Tongue (tissue), 3 donors: ENCODE measurements at places on chromosomes 5 and 9. TPM values are rescaled to one million over a fixed set of nuclear protein-coding genes. Genes with fewer than 3 reads are reported as not detected.

The HRH2 gene
- 1.7 TPM for total RNA-seq

The PCDHAC1 gene
- total RNA-seq, result 0.41 TPM

The NFIL3 gene
- total RNA-seq, result 20.4 TPM

The FOXI1 gene
- total RNA-seq, result not detected

The PDE8B gene
- total RNA-seq, result 8.9 TPM

The NR2F1-AS1 gene
- total RNA-seq, result 16.7 TPM

DNA sequence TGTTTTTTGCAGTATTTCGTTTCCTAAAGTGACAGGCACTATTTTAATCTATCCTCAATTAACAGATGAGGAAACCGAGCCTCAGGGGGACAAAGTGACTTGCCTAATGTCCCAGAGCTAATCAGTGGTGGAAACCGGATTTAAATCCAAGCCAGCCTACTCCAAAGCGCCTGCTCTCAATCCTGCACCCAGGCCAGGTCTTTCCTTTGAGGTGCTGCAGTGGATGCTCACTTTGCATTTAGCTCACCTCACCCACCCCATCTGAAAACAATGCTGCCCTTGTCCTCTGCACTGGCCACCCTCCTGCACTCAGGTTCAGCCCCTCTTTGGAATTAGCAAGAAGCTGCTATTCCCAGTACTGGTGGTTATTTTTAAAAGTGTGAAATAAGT, 16.0 kb downstream of the ANGPTL2 start:
- DNase-seq, result no peak

DNA sequence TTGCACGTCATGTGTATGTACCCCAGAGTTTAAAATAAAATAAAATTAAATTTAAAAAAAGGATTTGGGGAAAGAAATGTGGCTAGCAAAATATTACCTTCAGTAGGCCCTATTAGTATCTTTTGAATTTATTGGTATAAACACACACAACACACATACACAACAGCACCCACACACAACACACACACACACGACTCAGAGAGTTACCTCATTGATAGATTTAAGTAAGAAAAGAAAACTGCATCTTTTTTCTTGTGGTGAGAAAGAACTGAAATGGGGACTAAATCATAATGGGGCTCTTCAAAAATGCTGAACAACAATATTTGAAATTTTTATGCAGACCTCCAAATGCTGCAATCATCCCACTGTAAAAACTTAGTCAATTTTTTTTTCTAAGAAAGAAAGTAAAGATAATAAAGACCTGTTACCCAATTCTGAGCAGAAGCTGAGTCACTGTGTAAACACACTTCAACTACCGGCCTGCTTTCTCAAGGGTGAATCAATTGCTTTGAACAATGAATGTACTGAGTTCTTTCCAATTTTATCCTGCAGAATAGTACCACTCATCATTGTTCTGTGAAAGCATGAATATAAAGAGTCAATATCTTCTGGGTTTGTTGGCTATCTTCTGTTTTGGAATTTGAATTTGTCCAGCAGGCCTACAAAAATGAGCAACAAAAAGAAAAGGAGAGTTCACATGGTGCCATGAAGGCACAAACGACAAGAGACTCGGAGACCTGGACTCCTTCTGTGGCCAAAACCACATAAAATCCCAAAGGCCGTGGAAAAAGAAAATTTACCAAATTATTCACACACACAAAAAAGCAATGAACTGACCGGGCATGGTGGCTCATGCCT, 57.9 kb upstream of the CCNG1 start:
- no peak for DNase-seq

DNA sequence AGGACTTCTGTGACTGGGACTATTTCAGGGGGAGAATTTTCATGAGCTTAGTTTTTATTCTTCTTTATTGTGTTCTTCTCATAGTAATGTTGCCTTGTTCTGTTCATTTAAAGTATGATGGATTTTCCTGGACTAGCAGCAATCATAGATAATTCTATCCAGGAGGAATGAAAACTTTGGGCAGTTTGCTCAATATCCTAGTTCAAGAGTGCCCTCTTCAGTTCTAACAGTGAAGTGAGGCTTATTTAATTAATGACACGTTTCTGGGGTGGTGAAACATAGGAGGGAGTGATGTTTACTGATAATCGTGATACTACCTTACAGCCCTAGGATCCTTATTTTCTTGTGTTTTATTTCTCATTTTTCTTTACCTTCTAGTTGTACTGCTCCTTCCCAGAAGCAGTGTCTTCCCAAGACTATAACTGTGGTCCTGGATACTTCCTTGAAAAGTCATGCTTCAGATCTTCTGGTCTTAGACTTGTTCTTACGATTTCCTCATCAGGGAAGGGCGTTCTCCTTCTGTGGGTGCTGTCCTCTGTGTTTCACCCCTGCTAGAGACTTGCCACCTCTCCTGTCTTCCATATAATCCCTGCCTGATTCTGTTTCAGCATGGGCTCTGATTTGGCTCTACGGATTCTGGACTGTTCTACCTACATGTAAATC, 57.4 kb downstream of the CFAP95 start:
- peak; percentile 35 for DNase-seq

- no peak for DNase-seq
These were observed 20.3 kb upstream of the MATR3 start for GRCh38 chr5:139273322-139273571.

DNA sequence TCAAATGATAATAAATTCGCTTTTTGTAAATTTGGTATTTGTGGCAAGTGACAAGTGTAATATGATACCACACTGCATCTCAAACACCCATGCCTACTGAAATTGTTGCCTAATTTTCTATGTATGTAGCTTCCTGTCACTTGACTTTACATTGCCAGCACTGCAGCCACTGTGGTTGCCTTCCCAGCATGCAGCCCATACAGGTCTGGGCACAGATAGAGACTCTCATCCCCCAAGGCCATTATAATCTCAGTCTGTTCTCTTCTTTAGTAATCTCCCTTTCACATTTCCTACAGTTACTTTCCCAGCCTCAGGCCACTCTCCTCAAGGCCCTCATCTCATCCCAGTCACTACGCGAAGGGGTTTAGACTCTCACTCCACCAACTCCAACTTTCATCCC, 1200.6 kb downstream of the PTPRD start:
- DNase-seq, result no peak

- DNase-seq, result no peak
These were observed 65.2 kb upstream of the RNF130 start for GRCh38 chr5:180136630-180137381.

GRCh38 chr5:89087551-89088318, 204.8 kb upstream of the MEF2C start:
- no peak for DNase-seq

DNA sequence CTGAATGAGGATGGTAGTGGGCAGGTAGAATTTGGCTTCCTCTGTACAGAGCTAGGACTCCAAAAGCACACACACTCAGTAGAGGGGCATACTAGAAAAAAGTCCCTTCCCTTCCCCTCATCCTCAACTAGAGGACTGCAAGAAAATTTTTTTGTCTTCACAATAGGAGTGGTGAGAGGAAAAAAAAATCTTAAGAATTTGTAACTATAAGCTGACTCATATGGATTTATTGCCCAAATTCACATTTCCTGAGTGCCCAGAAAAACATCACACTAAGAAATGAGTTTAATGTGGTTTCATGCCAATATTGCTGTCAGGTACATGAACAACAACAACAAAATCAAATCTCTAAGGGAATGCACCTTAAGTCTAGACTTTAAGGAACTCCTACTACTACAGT, 43.7 kb downstream of the RANBP6 start:
- no peak for DNase-seq

DNA sequence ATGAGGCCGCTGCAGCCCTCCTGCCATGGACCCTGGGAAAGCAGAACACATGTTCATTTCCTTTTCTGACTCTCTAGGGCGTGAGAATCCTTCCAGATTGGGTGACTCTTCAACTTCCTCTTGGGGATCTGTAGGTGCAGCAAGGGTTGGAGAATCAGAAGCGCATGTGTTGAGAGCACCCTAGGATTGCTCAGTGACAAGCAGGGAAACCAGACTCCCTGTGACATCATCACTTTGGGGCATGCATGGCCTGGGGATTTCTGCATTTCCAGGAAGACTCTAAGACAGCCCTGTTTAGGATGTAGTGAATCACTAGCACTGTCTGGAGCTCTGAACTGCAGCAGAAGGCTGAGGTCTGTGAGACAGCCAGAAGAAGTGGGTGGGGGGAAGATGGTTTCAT, 15.1 kb upstream of the LCP2 start:
- DNase-seq, result no peak

- DNase-seq, result no peak
These were observed 111.7 kb upstream of the PUM3 start for GRCh38 chr9:2955575-2955974.

GRCh38 chr9:117454711-117455110, 39.9 kb upstream of the ASTN2 start:
- DNase-seq, result no peak

DNA sequence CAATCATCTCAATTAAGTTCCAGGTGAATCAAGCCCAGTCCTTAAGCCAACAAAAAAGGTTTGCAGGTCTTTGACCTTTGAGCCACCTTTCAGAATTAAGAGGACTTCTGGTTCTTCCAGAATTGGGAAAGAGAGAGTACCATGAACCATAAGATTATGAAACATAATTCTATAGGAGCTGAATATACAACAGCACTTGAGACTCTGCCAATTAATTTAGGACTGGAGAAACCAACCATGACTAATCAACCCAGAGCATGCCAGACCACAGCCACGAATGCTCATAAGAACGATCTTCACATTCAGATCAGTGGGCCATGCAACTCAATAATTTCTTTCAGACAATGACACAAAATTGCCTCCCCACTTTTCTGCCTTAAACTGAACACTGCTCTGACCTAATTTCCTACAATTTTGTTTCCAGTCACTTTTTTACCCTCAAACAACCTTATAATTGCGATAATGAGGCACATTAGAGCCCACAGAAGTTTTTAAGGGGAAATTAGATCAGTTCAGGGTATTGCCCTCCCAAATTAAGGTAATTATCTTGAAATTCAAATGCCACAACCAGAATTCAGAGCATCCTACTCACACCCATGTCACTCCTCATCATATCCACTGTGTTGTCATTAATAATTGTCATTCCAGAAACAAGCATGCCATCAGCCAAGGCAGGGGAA, 213.4 kb downstream of the ATPSCKMT start:
- peak; percentile 45 for DNase-seq
